ENCODE measurements at places on chromosomes 13 and 19. TPM values are rescaled to one million over a fixed set of nuclear protein-coding genes. Genes with fewer than 3 reads are reported as not detected.

PEAK3 gene
- 1.9 TPM for total RNA-seq

ZSWIM4 gene
- 9.8 TPM for total RNA-seq

SIGLEC5 gene
- total RNA-seq = not detected

LRRC8E gene
- total RNA-seq = 2.1 TPM

APOC4 gene
- not detected for total RNA-seq

KLK3 gene
- not detected for total RNA-seq

PRR20B gene
- total RNA-seq = not detected

HNRNPUL1 gene
- total RNA-seq = 88.8 TPM

DNA sequence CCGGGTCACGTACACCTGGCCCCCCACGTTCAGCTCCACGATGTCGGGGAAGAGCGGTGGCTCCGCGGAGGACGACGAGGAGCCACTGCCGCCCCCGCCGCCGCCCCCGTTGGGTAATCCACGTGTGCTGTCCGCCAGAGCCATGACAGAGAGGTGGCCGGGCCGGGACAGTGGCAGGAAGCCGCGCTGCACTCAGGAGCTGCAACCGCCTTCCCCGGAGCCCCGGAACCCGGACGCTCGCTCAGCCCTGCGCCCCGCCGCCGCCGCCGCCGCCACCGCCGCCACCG, 257 bp downstream of the KCTD12 start:
- H3K27me3 ChIP-seq = no peaks in the 10 kb centered on the region
- H3K36me3 ChIP-seq = no peaks in the 10 kb centered on the region
- DNase-seq = no peak
- peak overlapping the region; percentile 82 for H3K4me3 ChIP-seq
- H3K4me1 ChIP-seq = no peaks in the 10 kb centered on the region

DNA sequence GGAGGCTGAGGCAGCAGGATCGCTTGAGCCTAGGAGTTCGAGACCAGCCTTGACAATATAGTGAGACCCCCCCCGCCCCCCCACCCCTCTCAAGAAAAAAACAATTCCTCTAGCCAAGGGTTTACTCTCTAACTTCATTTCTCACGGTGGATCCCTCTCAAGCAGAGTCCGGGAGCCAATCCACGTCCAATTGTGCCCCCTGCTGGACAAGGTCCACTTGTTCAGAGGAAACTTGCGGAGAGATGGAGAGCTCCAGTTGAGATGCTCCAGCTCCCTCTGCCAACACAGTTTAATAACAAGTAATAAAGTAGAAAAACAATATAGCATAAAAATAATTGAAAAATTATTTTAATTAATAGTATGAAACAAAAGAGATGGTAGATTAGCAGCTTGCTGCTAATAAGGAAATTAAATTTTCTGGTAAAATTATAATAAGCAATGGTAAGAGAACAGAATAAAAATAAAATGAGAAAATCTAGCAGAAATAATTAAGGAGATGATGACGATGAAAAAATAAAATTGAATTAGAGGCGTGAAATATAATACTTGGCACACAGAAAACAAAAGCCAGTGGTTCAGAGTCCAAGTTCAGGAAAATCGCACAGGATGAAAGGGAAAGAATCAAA, 14.5 kb upstream of the SIGLEC14 start:
- DNase-seq = no peak
- H3K36me3 ChIP-seq = no peaks in the 10 kb centered on the region
- H3K27me3 ChIP-seq = no peaks in the 10 kb centered on the region
- peaks cover 4% of the 10 kb centered on the region for H3K4me1 ChIP-seq
- no peak overlapping the region for H3K27ac ChIP-seq

- no peak for DNase-seq
- no peaks in the 10 kb centered on the region for H3K36me3 ChIP-seq
- H3K4me3 ChIP-seq = no peak overlapping the region
- H3K27ac ChIP-seq = no peak overlapping the region
Observed at GRCh38 chr13:50783066-50783465, 60.4 kb downstream of the DLEU7 start.

DNA sequence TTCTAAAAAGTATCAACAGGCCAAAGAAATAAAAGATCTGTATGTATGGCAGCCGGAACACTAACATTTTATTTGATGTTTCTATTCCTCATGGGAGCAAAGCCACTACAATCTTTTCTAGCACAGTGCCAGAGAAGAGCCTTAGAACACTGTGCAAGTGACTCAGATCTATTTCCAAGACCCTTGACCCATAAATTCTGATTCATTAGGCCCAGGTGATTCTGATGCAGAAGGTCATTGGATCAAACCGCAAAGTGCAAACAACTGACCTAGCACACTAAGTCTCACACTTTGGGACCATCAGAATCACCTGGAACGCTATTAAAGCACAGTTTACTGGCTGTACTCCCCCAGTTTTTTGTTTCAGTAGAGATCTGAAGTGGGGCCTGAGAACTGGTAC, 87.6 kb downstream of the MYCBP2 start:
- no peak overlapping the region for H3K4me3 ChIP-seq
- no peak for DNase-seq
- H3K4me1 ChIP-seq = no peaks in the 10 kb centered on the region
- H3K27me3 ChIP-seq = no peaks in the 10 kb centered on the region
- no peak overlapping the region for H3K27ac ChIP-seq

DNA sequence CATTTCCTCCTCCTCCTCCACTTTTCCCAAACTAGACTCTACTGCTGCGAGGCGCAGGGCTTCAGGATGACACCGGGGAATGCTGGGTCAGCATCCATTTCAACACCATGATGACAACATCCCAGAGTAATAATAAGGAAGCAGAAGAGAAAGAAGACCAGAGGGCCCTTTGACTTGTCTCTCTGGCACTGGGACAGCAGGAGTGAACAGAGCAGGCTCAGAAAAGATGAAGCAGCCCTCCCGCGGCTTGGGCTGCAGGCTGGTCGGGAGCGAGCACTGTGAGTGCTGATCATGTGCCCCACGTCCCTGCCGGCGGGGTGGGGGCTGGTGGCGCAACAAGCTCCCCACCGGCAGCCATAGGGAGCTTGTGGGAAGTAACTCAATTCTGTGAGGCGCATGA, 30.5 kb downstream of the RANBP3 start:
- H3K4me3 ChIP-seq = no peak overlapping the region
- H3K27ac ChIP-seq = peak overlapping the region; percentile 86
- peaks cover 84% of the 10 kb centered on the region for H3K4me1 ChIP-seq
- DNase-seq = peak; percentile 82

GRCh38 chr13:102220681-102221228, 181.1 kb downstream of the FGF14 start:
- H3K27ac ChIP-seq = no peak overlapping the region
- no peak for DNase-seq
- H3K36me3 ChIP-seq = no peaks in the 10 kb centered on the region
- H3K27me3 ChIP-seq = no peaks in the 10 kb centered on the region
- no peaks in the 10 kb centered on the region for H3K4me1 ChIP-seq
- H3K4me3 ChIP-seq = no peak overlapping the region

GRCh38 chr13:43515531-43515930, 271.2 kb downstream of the ENOX1 start:
- H3K27me3 ChIP-seq = no peaks in the 10 kb centered on the region
- DNase-seq = no peak
- H3K36me3 ChIP-seq = no peaks in the 10 kb centered on the region
- H3K27ac ChIP-seq = no peak overlapping the region
- H3K4me1 ChIP-seq = no peaks in the 10 kb centered on the region

DNA sequence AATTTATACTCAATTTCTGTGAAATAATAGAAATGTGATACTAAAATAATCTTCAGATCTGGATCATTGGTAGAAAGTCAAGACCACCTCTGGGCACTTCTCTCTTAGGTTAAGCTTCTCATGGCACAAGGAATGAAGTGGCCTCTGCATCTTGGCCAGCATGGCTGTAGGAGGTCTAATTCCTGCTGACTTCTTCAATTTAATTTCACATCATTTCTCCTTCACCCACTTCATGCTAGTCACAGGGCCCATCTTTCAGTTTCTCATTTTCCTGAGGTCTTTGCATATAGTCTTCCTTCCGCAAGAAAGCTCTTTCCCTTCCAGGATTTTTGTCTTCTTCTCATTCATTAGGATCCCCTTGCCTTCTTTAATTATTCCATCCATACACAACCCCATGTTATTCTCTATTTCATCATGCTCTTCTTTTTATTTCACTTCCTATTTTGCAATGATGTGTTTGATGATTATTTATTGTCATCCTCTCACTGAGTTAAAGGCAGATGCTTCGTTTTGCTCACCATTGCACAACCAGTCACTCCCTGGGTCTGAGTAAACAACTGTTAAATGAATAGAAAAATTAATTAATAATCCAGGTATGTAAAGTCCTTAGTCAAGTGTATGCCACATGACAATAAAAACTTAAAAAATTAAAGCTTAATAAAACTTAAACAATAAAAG, 397.4 kb downstream of the SPRY2 start:
- no peaks in the 10 kb centered on the region for H3K4me1 ChIP-seq
- no peaks in the 10 kb centered on the region for H3K27me3 ChIP-seq
- no peak overlapping the region for H3K4me3 ChIP-seq

- DNase-seq = no peak
- H3K4me1 ChIP-seq = peaks cover 49% of the 10 kb centered on the region
- H3K4me3 ChIP-seq = no peak overlapping the region
- H3K27me3 ChIP-seq = peaks cover 7% of the 10 kb centered on the region
Observed at GRCh38 chr19:14477418-14478112, 2.4 kb upstream of the PTGER1 start.

- DNase-seq = no peak
- H3K4me1 ChIP-seq = no peaks in the 10 kb centered on the region
- no peaks in the 10 kb centered on the region for H3K27me3 ChIP-seq
- no peak overlapping the region for H3K27ac ChIP-seq
- no peaks in the 10 kb centered on the region for H3K36me3 ChIP-seq
Observed at GRCh38 chr19:48830088-48830487, 6.2 kb downstream of the HSD17B14 start.

- H3K4me3 ChIP-seq = no peak overlapping the region
- H3K4me1 ChIP-seq = no peaks in the 10 kb centered on the region
- peak overlapping the region; percentile 89 for H3K27ac ChIP-seq
Observed at GRCh38 chr19:1113030-1113985, 9.5 kb downstream of the GPX4 start.

GRCh38 chr19:2354670-2355069, 5.4 kb upstream of the TMPRSS9 start:
- DNase-seq = no peak
- no peak overlapping the region for H3K27ac ChIP-seq
- H3K36me3 ChIP-seq = peaks cover 19% of the 10 kb centered on the region
- H3K27me3 ChIP-seq = no peaks in the 10 kb centered on the region

- no peak for DNase-seq
- peaks cover 88% of the 10 kb centered on the region for H3K36me3 ChIP-seq
- H3K27ac ChIP-seq = no peak overlapping the region
- no peaks in the 10 kb centered on the region for H3K27me3 ChIP-seq
- no peak overlapping the region for H3K4me3 ChIP-seq
- H3K4me1 ChIP-seq = no peaks in the 10 kb centered on the region
Observed at GRCh38 chr19:4497770-4498389, 20.4 kb downstream of the PLIN4 start.

GRCh38 chr13:107992542-107992941, 222.8 kb downstream of the LIG4 start:
- H3K27me3 ChIP-seq = no peaks in the 10 kb centered on the region
- no peak for DNase-seq
- H3K4me3 ChIP-seq = no peak overlapping the region

Data from right atrium auricular region (tissue), 2 donors.